Stimulated activated CD8-positive, alpha-beta memory T cell treated with anti-CD3 and anti-CD28 coated beads, Interleukin-15, amount 100 ng/mL, for 4 hours (primary cell): ENCODE measurements at places on chromosomes 7 and 10.

DNA sequence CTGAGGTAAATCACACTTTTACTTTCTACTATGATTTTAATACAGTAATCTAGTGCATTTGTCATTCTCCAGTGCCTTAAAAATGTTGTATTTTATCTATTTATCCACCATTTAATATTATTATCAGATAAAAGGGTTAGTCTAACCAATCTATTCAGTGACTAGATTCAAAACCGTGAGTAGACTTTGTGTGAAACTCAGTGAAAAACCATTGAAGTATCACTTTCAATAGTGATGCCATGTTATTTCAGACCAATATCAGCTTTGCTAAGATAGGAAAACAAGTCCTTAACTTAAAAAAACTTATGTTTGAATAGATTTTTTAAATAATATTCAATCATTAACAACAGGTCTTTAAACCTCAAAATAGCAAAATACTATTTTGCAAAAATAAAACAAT lies 1628.7 kb downstream of the REEP3 start:
- DNase-seq: no peak

DNA sequence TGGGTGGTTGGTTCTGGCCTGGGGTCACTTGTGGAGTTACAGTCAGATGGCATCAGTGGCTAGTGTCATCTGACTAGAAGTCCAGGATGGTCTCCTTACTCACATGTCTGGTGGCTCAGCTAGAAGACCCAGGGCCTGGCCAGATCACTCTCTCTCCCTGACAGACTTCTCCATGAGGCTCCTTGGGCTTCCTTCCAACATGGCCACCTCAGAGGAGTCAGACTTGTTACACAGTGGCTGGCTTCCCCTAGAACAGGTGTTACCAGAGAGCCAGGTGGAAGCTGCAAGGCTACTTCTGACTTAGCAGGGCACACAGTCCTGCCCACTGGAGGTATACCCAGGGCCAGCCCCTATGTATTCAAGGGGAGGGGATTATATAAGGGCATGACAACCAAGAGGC lies 44.2 kb upstream of the MYL10 start:
- no peak for DNase-seq

DNA sequence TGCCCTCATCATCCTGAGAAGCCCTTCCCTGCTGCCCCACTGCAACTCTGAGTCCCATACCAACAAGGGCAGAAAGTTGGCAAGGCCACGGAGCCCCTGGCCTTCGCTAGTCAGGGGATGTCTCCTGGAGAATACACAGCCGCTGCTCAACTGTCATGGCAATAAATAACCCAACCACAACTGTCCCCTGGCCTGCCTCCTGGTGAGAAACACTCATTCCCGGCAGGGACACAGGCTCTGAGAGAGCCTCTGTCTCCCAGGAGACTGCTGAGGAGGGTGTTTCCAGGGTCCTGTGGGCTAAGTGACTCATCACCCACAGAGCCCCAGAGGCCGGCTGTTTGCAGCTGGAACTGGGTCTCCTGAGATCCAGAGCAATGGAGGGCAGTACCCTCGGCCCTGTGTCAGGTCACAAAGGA lies 354.1 kb downstream of the TNS3 start:
- DNase-seq: no peak

GRCh38 chr10:77310288-77310840 lies 327.2 kb downstream of the KCNMA1 start:
- no peak for DNase-seq

GRCh38 chr10:31602541-31603234 lies 283.7 kb downstream of the ZEB1 start:
- no peak for DNase-seq

DNA sequence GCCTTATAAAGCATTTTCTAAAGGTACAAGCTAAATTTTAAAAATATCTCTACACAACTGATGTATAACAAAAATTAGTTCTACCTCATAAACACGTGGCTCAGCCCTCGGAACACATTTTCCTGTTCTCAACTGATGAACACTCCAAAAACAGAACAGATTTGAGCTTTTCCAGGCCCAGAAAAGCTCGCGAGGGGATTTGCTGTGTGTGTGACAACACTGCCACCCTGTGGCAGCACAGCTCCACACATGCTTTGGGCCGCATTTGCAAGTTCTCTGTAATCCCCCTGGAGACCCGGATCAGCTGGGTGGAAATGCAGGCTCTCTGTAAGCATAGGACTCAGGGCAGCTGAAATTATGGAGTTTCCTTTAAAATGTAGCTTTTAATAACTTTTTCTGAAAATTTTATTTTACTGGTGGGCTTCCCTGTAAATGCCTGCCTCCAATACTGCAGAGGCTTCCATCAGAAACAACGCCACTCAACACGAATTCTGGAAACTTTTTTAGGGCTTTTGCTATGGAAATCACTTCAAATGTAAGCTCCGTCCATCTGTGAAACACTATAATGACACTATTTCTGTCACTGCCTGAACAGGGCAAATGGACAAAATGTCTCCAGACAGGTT lies 155.5 kb downstream of the COBL start:
- DNase-seq: no peak

DNA sequence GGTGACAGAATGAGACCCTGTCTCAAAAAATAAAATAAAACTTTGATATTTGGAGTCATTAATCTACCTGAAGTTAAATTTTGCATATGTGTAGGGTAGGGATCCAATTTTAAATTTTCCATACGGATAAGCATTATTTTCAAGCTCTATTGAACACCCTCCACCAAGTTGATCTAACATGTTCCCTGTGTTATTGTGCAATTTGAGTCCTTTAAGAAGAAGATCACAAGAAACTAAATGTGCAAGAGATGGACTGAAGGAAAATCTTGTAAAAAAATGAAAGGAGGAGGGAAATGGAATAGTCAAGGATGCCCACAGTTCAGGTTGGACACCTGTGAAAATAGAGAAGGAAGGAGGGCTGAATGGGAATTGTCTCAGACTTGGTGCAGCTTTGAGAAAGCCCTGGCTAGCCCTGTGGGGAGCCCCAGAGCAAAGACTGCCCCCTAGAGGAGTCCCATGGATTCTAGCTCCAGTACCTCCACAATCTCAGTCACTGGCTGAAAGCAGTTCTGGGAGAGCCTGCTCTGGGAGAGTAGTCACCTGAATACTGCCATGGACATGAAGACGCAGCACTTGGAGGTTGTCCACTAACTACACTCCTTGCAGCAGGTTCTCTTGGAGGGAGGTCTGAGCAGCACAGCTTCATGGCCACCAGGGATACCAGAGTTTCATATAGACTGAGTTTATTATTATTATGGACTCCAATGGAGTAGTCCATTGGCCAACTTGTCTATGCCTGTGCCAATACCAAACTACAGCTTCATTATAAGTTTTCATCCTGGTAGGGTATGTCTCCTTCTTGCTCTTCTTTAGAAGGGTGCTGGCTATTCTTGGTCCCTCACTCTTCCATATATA lies 5.7 kb upstream of the TIAL1 start:
- no peak for DNase-seq

DNA sequence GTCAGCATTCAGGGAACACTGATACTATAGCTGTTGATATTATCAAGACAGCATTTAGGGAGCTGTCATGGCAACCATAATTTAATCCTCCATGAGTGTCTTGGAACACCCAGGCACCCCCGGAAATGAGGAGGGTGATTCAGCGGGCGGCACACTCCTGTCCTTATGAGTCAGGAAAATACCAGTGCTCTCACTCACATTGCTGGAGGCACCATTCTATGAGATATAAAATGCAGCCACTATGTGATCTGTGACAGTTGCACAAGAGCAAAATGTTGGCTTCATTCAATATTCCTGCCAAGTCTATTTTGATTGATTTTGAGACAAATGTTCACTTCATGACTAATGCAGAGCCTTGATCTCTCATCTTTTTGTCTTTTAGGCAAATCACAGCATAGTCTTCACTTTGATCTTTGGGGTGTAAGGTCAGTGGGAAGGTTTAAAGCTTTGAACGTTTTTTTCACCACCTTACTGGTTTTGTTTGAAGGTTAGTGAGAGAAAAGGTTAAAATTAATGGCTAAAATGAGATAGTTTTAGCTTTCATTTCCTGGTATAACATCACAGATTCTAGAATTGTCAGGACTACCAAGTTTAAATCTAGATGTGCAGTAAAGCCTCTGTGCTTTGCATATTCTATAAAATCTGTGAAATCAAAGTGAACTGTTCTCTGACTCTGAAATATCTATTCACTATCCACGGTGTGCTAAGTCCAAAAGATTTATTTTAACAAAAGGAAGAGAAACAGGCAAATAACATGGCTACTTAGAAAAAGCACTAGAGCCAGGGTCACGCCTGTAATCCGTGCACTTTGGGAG lies 12.4 kb upstream of the ARHGAP12 start:
- no peak for DNase-seq

GRCh38 chr7:66296557-66296956 lies 91.4 kb downstream of the TPST1 start:
- no peak for DNase-seq

DNA sequence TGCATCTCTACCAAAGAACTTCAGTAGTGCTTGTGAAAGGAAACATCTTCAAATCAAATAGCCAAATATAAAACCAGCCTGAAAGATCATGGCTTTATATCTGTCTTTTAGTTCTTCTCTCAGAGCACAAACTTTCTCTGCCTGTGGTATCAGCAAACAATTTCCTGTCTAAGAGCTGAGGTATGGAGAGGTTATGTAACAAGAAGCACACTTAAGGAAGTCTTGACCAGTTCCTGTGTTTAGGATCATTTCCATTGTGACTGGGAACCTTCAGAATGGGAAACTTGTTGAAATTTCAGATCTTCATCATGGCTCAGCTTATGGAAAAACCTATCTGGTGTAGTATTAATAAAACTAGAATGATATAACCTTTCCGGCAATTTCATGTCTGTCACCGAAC lies 148.8 kb downstream of the MBL2 start:
- no peak for DNase-seq

DNA sequence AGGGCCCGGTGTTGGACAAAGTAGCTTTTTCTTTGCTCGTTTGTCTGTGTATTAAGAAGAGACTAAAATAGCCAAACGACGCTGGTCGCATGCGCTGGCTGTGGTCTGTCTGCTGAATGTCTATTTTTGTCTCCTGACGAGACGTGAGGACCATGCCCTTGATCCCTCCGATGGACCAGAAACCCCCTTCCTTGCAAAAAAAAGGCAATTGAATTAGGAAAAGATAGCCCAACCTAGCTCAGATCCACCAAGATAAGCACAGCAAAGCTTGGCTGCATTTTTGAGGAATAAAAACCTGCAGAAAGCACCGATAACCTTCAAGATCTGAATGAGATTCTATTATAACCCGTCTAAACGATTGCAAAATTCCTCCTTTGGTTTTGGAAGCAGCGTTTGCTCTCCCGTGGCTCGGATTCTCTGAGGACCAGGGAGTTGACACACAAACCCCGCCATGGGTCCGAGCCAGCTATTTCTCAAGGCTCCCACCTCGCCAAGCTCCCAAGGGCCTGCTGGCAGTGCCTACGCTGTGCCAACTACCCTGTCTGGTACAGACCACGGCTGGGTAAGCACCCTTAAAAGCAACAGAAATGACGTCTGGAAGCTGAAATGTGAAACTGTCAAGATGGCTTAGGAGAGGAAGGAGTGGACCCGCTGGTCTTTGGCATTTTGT lies 17.7 kb upstream of the TTYH3 start:
- DNase-seq: no peak

DNA sequence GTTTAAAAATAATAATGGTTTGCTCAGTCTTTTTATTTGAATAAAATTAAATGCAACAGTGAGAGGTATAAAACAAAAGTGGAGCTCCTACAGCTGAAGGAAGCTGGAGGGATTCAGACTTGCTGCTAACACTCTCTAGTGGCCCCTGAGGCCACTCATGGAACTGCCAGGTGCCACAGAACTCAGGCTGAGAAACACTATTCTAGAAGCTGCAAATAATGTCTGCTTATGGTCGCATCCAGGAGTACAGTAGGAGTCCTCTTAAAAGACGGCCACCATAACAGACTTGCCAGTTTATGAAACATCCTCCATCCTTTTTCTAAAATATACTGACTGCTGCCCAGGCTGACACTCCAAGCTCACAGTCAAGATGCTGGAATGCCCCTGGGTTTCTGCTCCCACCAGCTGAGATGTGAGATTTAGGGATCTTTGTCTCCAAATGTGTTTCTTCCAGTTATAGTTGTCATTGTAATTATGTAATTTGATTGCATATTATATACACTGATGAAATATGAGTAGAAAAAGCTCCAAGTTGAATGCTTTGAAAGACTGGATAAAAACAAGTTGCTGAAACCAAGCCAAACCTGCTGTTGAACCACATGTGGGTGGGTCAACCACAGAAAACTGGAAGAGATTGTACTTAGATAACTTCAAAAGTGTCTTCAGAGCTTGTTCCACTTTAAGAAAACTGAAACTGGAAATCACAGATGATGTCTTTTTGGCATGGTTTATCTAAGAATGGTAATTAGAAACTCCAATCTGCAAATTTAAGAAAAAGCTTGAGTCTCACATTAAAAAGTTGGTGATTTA lies 213.7 kb upstream of the AOAH start:
- DNase-seq: no peak

GRCh38 chr7:21094589-21094988 lies 307.9 kb upstream of the SP8 start:
- no peak for DNase-seq

GRCh38 chr7:20089431-20089830 lies 127.8 kb downstream of the MACC1 start:
- DNase-seq: no peak

- no peak for DNase-seq
Measured at GRCh38 chr7:134905375-134905774, 80.9 kb upstream of the AGBL3 start.

GRCh38 chr10:48249004-48249762 lies 25.3 kb downstream of the FRMPD2 start:
- no peak for DNase-seq

DNA sequence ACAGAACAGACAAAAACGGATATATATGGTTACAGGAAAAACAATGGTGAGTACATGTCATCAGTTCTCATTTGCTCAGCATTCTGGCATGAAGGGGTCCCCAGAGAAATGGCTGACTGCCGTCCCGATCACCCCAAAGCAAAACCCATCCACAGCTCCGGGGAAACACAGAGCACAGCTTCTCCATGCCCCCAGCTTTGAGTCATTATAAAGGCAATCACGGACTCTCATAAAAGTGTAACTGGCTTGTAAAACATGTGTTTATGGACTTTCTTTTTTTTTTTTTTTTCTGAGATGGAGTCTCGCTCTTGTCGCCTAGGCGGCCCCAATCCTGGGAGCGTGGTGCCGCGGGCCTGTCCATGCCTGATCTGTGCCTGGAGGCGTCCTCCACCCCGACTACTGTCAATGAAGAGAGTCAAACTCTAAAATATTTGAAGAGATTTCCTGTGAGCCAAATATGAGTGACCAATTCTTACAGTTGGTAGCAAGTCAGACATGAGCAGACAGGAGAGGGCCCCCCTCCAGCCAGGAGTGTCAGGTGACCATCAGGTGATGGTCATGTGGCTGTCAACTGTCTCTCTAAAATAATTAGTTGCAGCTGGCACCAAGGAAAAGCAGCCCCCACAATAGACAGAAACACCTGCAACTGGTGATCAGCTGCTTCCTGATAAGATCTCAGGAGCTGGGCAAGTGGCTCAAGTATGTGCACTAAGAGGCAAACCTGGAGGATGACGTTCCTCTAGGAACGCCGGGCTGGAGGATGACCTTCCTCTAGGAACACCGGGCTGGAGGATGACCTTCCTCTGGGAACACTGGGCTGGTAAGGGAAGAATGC lies 21.7 kb upstream of the NOM1 start:
- DNase-seq: no peak

GRCh38 chr10:123147635-123148413 lies at the start of gene HMX2:
HMX2 (plus strand) TSS chr10:123148136; CDS start chr10:123148379, 243 bp downstream.
- no peak for DNase-seq
